Stimulated activated CD4-positive, alpha-beta T cell treated with anti-CD3 and anti-CD28 coated beads, Interleukin-12 subunit alpha, Interleukin-12 subunit beta, amount 100 ng/mL, for 48 hours (primary cell): ENCODE measurements at places on chromosomes 1 and 21.

- no peak for DNase-seq
Observed at GRCh38 chr1:81379430-81379829, 421.3 kb upstream of the ADGRL2 start.

DNA sequence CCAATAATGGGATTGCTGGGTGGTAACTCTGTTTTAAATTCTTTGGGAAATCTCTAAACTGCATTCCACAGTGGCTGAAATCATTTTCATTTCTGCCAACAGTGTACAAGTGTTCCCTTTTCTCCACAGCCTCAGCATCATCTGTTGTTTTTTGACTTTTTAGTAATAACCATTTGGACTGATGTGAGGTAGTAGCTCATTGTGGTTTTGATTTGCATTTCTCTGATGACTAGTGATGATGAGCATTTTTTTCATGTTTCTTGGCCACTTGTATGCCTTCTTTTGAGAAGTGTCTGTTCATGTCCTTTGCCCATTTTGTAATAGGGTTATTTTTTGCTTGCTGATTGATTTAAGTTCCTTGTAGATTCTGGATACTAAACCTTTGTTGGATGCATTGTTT is 131.9 kb upstream of the B3GALT2 start:
- no peak for DNase-seq

GRCh38 chr21:36320421-36321324 is 676 bp downstream of the MORC3 start:
- peak; percentile 46 for DNase-seq

DNA sequence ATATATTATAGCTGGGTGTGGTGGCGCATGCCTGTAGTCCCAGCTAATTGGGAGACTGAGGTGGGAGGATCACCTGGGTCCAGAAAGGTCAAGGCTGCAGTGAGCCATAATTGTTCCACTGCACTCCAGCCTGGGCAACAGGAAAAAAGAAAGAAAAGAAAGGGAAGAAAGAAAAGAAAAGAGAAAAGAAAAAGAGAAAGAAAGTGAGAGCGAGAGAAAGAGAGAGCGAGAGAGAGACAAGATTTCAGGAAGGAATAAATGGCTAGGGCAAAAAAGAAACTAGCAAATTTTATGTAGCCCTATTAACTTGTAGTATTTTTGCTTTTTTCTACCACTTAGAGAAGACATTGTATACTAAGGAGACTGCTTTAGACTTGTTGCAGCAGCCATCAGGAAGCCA is 6.2 kb downstream of the NRAS start:
- DNase-seq = no peak

GRCh38 chr1:12438349-12438924 is 179.6 kb downstream of the DHRS3 start:
- peak; percentile 28 for DNase-seq

GRCh38 chr1:78277253-78277652 is 213.5 kb upstream of the PTGFR start:
- no peak for DNase-seq

- no peak for DNase-seq
Observed at GRCh38 chr1:75412616-75413015, 198.3 kb downstream of the SLC44A5 start.

- no peak for DNase-seq
Observed at GRCh38 chr1:112268408-112268807, 127.6 kb upstream of the CTTNBP2NL start.

- DNase-seq = no peak
Observed at GRCh38 chr1:230072296-230072695, 5.3 kb downstream of the GALNT2 start.

DNA sequence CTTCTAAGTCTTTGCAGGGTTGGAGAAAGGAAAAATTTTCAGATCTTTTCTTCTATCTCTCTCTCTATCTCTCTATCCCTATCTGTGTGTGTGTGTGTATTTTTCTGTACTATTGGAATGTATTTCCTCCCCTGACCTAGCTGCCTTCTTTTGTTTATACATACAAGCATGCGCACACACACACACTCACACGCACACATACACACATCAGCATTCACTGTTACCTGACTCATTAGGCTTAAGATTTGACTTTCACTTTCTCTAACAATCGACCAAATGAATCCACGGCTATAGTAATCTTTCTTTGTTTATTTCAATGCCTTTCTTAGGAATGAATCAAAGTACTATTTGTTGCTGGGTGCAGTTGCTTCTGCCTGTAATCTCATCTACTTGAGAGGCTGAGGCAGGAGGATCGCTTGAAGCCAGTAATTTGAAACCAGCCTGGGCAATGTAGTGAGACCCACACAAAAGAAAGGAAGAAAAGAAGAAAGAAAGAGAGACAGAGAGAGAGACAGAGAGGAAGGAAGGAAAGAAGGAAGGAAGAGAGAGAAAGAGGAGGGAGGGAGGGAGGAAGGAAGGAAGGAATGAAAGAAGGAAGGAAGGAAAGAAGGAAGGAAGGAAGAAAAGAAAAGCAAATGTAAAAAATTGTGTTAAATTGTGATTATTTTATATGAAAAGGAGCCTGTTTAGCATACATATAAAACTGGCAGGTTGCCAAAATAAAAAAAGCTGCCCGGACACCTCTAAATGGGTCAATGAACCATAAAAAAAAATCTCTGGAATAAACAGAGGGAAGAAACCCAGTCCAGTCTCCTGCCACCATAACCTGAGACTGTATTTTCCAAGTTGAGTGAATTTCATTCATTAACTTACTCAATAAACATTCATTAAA is 206.8 kb downstream of the ZNF326 start:
- DNase-seq = no peak

- no peak for DNase-seq
Observed at GRCh38 chr1:67855444-67855843, 22.2 kb upstream of the GNG12 start.
